Stimulated activated CD8-positive, alpha-beta memory T cell treated with anti-CD3 and anti-CD28 coated beads, Interleukin-12 subunit alpha, Interleukin-12 subunit beta, amount 100 ng/mL, for 4 hours (primary cell): ENCODE measurements at places on chromosomes 7 and 10.

- no peak for DNase-seq
Observed at GRCh38 chr7:48280100-48280499, 108.8 kb downstream of the ABCA13 start.

GRCh38 chr10:83492004-83492403 lies 647.3 kb upstream of the GHITM start:
- no peak for DNase-seq

- DNase-seq: no peak
Observed at GRCh38 chr10:51867956-51868355, 168.6 kb upstream of the CSTF2T start.

GRCh38 chr7:68247571-68247970 lies 1250.9 kb downstream of the TYW1 start:
- no peak for DNase-seq

DNA sequence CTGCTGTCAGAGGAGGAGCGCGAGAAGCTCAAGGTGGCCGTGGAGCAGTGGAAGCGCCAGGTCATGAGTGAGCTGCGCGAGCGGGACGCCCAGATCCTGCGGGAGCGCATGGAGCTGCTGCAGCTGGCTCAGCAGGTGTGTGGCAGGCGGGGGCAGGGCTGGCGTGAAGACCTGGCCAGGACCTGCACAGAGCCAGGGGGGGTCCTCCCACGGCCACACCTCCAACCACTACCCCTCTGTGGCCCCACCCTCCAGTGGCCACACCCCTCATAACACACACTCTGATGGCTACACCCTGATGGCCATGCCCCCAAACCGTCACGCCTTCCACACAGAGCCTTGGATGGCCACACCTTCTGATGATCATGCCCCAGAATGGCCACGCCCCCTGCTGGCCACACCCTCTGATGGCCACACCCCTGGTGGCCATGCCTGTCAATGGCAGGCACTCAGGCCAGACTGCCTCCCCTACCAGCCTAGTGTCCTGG lies 23.4 kb upstream of the DPYSL4 start:
- DNase-seq: no peak

DNA sequence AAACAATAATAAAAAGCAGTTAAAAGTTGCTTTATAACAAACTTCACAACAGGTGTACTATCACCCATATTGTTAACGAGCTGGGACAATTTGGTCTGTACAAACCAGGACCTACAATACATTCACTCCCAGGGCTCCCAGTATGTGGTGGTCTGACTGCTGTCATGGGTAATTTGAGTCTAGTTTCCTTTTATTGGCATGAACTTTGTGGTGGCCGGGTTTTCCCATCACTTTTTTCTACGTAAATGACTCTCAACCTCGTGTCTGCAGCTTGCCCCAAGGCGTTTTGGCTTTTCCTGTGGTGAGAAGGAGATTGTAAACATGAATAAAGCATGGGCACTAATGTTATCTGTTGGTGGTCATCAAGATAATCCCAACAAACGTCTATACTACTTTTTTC lies 118.7 kb upstream of the CDK6 start:
- no peak for DNase-seq

- no peak for DNase-seq
Observed at GRCh38 chr10:101301111-101301731, 52.7 kb upstream of the BTRC start.

GRCh38 chr10:4725917-4726606 lies 99.9 kb upstream of the AKR1E2 start:
- DNase-seq: no peak

DNA sequence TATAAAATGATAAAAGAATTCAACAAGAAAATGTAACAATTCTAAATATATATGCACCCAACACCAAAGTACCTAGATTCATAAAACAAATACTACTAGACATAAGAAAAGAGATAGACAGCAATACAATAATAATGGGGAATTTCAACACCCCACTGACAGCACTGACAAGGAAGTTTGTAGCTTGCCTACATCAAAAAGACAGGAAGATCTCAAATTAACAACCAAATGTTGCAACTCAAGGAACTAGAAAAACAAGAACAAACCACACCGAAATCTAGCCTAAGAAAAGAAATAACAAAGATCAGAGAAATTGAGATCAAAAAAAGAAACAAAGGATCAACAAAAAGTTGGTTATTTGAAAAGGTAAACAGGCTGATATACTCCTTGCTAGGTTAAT lies 36.5 kb upstream of the TNKS2 start:
- DNase-seq: no peak

DNA sequence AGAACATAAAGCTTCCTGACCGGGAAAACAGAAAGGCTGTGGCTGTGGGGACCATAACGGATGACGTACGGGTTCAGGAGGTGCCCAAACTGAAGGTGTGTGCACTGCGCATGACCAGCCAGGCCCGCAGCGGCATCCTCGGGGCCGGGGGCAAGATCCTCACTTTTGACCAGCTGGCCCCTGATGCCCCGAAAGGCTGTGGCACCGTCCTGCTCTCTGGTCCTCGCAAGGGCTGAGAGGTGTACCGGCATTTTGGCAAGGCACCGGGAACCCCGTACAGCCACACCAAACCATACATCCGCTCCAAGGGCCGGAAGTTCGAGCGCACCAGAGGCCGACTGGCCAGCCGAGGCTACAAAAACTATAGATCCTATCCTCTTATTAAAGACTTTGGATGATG lies 179.3 kb downstream of the PTN start:
- DNase-seq: no peak

- no peak for DNase-seq
Observed at GRCh38 chr7:148773334-148773733, 74.6 kb downstream of the CUL1 start.

GRCh38 chr7:36621396-36621795 lies 102.9 kb downstream of the AOAH start:
- DNase-seq: no peak

GRCh38 chr10:91579329-91579985 lies 53.4 kb downstream of the PPP1R3C start:
- DNase-seq: no peak

GRCh38 chr7:44631458-44632115 lies 25.2 kb downstream of the OGDH start:
- no peak for DNase-seq

DNA sequence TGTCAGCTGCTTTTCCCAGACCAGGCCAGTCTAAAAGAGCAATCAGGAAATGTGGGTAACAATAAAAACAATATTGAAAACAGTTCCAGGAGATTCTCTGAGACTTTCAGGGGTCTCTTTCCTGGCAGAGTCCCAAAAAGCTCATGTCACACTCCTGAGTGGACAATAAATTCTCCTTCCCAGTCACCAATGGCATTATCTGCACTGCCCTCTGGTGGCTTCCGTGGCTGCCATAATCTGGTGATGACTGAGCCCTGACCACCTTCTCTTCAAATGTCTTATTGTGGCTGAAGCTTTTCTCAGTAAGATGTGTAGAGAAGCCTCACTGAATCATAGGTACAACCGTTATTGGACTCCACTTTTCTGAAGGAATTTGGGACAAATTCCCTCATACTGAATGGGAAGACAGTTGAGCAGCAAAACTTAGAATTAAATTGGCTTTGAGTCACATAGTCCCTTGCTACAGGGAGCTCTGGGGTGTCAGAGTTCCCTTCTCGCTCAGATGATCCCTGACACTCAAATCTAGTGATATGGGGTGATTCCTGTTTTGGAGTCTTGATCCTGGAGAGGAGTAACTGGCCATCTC lies 24.4 kb upstream of the ASAH2 start:
- DNase-seq: no peak

DNA sequence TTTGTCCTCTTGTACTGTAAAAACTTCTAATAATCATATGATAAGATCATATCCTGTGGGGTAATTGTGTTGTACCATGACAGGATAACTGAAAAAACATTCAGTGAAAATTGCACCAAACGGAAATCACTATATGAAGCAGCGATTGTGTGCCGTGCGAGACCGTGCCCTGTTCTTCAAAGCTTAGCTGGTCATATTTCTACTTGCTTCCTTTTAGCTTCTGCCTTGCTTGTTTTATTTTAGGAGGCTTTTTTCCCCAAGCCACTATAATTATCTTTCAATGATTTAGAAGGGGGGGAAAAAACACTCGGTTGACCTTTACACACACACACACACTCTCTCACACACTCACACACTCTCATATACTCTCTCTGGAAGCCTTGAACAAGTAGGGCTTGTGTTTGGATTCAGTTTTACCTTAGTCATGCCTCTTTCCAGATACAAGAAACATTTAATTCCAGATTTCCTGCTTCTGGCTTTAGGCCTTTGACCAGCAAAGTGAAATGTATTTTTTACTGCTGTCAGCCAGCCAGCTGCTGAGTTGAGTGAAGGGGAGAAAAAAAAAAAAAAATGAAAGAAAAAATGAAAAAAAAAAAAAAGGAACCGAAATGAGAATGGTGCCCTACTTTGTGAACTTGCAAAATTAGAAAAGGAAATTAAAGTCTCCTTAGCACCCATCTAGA lies 181.4 kb downstream of the ARID5B start:
- DNase-seq: no peak

DNA sequence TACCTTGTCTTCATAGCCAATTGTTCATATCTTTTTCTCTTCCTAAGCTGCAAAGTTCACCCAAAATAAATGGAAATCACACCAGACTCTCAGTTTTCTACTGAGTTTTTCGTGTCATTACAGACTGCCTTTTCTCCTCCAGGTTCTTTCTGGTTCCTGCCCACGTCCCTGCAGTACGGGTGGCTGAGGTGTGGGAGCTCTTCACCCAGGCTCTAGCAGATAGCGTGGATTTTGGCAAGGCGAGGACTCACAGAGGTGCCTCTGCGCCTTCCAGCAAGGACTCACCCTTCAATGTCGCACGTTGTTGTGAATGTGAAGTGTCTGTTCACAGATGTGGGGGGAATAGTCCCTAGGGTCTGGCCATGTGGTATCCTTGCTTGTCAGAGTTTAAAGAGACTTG lies 71.6 kb downstream of the ABCA13 start:
- no peak for DNase-seq

- no peak for DNase-seq
Observed at GRCh38 chr7:127635659-127636285, 16.2 kb upstream of the SND1 start.

GRCh38 chr7:108088729-108089128 lies 41.4 kb downstream of the LAMB4 start:
- no peak for DNase-seq

GRCh38 chr10:37289833-37290464 lies 164.6 kb downstream of the ANKRD30A start:
- DNase-seq: no peak

GRCh38 chr10:44818701-44819127 lies 92.4 kb upstream of the TMEM72 start:
- DNase-seq: no peak

- no peak for DNase-seq
Observed at GRCh38 chr7:40874756-40875155, 740.0 kb downstream of the SUGCT start.

DNA sequence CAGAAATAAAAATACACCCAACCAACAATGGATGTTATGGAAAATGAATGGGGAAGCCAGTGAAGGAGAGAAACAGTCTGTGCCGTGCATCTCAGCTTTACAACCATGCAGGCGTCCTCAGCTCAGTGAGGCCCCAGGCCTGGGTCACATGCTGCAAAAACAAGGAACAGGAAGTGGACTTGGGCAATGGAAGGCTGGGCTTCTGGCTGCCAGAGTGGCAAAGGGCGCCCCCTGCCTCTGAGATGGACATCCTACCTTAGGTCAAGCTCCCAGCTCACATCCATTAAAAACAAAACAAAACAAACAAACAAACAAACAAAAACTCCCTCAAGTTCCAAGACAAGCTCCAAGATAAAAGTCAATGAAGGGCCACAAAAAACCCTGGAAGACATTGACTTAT lies 54.7 kb upstream of the AFAP1L2 start:
- no peak for DNase-seq

DNA sequence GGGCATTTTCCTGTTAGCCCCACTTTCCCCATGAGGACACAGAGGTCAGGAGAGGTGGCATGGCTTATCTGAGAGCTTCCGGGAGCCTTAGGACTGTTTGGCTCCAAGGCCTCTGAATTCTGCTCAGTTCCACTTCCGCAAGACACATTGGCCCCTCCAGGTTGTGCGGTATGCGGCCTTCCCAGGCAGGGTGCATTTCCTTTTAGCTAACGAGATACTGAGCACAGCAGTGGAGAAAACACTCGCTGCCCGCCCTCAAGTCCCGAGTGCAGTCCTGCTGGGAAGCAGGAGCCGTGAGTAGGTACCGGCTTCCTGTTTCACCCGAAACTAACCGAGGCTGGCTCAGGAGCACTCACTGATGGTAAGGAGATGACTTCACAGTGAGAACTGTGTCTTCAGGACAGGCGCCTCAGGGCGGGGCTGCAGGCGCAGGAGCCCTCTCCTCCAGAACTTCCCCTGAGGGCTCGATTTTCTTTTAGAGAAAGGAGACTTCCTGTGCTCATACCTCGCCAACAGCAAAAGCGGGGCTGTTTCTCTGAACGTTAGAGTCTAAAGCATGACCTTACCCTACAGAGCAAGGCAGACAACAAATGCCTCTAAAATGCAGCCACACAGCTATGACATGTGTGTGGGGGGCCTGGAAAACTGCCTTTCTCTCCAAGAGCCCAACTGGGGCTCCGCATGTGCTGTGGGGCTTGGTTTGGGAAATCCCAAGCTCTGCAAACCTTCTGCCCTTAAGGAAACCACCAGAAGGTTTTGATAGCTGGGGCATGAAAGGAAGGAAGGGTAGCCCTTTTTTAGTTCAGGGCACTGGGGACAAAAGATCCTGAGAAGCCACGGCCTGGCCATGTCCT lies 25.9 kb downstream of the RGS10 start:
- DNase-seq: peak; percentile 17

DNA sequence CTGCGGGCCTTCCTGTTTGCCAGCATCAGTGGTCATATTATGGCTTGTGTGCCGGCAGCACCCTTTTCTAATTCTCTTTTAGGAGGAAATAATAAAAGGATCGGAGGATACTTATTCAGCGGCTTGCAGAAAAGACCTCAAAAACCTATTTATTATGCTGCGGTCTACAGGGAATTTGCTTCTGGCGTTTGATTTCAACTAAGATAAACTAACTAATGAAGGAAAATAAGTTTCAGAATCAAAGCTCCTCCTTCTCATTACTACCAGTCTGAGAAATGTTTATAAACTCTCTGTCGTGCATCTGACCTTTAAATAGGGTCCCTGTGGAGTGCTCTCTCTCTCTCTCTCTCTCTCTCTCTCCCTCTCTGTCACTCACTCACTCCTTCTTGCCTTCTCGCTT lies 335.0 kb upstream of the GLI3 start:
- no peak for DNase-seq

GRCh38 chr10:82160307-82160706 lies 285.3 kb downstream of the NRG3 start:
- no peak for DNase-seq

GRCh38 chr10:128633864-128634540 lies 507.8 kb upstream of the MKI67 start:
- DNase-seq: no peak
